ENCODE measurements at places on chromosomes 11 and 22. TPM values are rescaled to one million over a fixed set of nuclear protein-coding genes. Genes with fewer than 3 reads are reported as not detected.

NUP98 gene
- 85.3 TPM for total RNA-seq

OR5P2 gene
- not detected for total RNA-seq

- DNase-seq = no peak
Measured at GRCh38 chr11:73995731-73996130, 13.1 kb upstream of the UCP2 start.

GRCh38 chr11:76724171-76724768 lies 53.7 kb upstream of the LRRC32 start:
- DNase-seq = no peak

DNA sequence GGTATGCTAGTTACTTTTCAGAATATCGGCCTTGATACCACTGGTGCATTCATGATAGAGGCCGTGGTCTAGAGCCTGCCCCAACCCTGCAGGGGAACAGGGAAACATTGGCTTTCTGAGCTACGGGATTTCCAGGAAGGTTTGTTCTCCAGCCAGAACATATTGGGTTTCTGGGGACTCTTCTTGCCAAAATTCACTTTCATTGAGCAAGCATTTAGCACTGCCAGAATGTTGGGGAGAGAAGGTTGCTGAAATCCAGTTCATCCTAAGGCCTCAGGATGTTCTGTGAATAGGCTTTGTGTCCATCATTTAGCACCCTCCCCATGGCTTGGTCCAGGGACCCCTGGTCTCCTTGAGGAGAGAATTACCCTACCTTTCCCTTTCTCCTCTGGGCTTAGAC lies 36.7 kb downstream of the DRG1 start:
- DNase-seq = no peak

PRR14L gene
- total RNA-seq = 22.7 TPM

KRTAP5-6 gene
- total RNA-seq = not detected

DNA sequence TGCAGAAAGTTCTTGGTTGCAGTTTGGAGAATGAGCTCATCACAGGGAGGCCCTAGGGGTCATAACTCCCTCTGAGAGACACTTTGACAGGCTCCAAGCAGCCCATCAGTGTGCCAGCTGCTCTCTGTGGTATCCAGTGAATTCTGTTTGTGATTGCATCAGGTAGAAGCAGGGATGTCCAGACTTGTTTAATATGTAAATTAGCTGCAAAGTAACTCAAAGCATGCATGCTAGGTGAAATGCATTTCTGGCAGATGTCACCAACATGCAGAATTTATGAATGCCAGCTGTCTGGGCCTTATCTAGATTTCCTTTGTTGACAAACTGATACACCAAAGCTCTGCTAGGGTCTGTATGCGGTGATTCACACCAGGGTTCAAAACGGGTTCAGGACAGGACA lies 123.6 kb upstream of the MTNR1B start:
- no peak for DNase-seq

GRCh38 chr22:19745155-19746101 lies 15.2 kb upstream of the TBX1 start:
- DNase-seq = no peak

GRCh38 chr11:118002541-118003423 lies 16.6 kb downstream of the IL10RA start:
- DNase-seq = peak; percentile 93

DNA sequence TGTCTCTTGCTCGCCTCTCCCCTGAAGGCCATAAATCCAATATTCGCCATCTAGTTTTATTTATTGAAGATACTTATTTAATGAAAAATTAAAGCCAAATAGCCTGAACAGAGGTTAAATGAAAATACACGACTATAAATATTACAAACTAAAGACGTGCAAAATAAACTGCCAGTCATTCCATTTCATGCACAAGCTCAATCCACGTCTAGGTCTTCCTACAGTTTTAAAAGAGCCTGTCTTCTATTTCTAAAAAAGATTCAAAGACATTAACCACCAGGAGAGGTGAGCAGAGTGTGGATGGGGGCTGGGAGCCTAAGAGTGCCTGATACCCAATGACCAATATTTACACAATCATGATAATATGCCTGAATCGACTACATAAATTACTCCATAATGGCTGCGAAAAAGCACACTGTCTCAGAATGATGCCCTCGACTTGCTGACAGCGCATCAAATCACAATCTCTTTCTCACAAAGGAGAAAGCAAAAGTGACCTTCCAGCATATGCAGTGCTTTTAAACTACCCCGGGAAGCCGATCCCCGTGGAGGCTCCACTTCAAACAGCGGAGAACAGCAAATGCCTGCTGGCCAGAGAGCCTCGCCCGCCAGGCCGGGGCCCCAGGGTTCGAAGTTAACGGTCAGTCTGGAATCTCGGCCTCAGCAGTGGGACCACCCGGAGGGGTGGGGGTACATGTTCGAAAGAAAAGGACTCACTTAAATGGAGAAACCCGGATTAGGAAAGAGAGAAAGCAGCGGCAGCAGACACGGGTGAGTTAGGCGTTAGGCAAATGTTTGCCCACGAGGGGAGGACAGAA lies 1.7 kb downstream of the FCHSD2 start:
- DNase-seq = no peak

DNA sequence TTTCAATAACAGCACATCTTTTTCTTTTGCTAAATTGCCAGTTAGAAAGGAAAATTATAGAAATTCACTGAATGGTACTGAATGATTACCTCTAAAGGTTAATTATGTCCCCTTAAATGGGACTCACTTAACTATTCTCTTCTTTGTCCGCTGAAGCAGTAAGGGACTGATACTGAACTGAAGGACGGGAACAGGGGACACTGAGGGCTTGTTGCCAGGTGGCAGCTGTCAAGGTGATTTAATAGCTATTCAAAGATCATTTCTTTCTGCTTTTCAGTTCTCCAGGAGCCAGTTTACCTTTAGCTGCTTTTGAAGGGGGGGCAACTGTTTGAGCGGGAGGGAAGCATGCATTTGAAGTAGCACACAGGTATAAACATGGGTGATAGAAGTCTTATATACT lies 325.4 kb upstream of the CCDC90B start:
- DNase-seq = no peak

DNA sequence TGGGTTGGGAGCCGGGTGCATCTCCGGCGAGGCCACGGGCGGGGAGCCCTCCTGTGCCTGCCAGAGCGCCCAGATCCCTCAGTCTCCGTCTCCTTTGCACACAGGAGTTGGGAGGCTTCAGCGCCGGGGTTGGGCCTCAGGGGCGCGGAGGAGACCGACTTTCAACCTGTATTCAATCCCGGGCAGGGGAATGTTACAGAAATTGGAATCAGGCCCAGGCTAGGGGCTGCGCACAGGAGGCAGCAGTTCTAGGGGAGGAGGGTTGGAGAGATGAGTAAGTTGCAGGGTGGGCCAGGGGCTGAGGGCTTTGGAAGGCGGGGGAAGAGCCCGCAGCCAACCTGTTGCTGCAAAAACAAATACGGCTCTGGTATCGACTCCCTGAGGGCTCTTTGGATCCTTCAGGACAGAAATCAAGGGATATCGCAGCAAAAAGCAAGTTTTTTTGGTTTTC lies 640 bp upstream of the KCNA4 start:
- no peak for DNase-seq

- peak; percentile 71 for DNase-seq
Measured at GRCh38 chr11:94185416-94186084, 56.9 kb downstream of the PANX1 start.

- no peak for DNase-seq
Measured at GRCh38 chr22:31586137-31586920, 75.7 kb downstream of the PISD start.

TSGA10IP gene
- not detected for total RNA-seq

- DNase-seq = no peak
Measured at GRCh38 chr11:120774591-120775386, 249.1 kb upstream of the TBCEL start.

- DNase-seq = no peak
Measured at GRCh38 chr11:73139476-73140198, 2.5 kb downstream of the FCHSD2 start.

- peak; percentile 13 for DNase-seq
Measured at GRCh38 chr11:35141071-35141470, 2.1 kb downstream of the CD44 start.

- no peak for DNase-seq
Measured at GRCh38 chr11:24734742-24735237, 237.9 kb downstream of the LUZP2 start.

- DNase-seq = no peak
Measured at GRCh38 chr11:47235163-47235562, 13.5 kb downstream of the ACP2 start.

DNA sequence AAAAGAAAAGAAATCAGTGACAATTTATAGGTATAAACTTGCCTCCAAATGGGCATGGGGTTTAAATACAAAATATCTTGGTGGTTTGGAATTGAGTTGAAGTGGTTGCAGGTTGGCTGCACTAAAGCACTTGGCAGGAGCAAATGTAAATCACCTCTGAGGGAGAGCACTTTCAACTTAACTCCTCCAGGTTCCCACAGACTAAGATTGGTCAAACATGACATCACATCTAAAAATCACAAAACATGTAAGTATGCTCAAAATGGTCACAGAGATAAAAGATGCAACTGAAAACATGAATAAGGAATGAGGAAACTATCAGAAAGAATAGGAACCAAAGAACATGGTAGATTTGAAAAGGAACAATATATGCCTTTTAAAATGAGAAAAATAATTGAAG lies 12.3 kb upstream of the SHANK3 start:
- DNase-seq = no peak

PHOX2A gene
- total RNA-seq = not detected

GRCh38 chr11:375065-376025 lies 6.0 kb downstream of the B4GALNT4 start:
- DNase-seq = no peak

DNA sequence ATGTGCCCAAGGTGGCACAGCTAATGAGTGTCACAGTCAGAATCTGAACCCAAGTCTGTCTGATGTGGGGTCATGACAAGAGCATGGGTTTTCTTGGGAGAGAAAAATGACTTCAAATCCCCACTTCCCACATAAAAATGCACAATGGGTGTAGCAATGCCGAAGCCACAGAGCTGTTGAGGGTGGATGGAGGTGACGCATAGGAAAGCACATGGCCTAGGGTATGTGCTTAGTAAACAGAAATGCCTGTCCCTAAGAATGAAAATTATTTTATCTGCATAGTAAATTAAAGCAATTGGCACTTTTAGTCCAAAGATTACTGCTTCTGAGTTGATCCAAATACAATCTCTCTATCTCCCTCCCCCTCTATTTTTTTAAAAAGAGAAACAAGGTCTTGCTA lies 10.9 kb downstream of the MICAL3 start:
- DNase-seq = no peak

GNB1L gene
- 2.1 TPM for total RNA-seq

GRCh38 chr11:27453701-27454100 lies 18.9 kb downstream of the LGR4 start:
- DNase-seq = no peak

- no peak for DNase-seq
Measured at GRCh38 chr22:41524251-41524661, 20.0 kb downstream of the POLR3H start.

DNA sequence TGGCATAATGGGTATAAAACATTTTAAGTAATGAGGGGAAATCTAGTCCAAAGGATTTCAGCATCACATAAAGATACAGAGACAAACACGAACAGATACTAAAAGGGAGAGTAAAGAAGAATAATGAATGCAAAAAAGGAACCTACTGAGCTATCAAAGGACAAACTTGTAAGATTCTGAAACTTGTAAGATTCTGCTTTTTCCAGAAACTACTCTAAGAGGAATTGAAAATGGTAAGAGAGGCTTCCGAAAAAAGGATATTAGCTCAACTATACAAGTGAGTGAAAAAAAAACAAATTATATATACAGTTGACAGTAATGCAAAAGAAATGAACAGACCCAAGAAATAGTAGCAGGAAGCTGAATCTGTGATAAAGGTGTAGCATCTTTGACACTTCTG lies 37.7 kb downstream of the POLD3 start:
- no peak for DNase-seq

GRCh38 chr11:100964435-100964834 lies 165.2 kb downstream of the PGR start:
- no peak for DNase-seq

DNA sequence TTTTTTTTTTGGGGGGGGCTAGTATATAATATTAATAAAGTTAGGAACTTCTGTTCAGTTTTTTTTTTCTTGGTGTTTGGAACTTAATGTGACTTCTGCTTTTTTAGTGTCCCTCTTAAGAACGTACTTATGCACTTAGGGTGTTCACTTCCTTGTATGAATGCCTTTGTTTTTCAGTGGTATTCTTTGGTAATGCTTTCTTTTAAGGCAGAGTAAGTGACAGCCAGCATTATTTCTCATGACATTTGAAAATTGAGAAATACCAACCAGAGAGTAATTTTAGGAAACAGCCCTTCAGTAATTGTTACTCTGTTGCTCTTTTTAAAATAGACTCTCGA lies 2.4 kb downstream of the GRK3 start:
- DNase-seq = no peak

DNA sequence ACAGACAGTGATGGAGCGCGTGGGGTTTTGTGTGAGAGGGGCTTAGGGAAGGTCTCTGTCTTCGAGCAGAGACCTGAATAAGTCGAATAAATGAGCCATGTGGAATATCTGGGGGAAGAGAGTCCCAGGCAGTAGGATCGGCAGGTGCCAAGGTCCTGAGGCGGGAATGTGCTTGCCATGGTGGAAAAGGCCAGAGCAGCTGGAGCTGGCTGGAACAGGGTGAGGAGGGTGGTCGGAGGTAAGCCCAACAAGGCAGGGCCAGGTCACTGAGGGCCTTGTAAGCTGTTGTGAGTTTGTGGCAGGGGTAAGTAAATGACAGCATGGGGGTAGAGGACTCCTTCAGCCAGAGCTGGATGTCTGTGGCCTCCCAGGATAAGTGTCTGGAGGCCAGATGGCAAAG lies 71.3 kb downstream of the TP53I11 start:
- no peak for DNase-seq

DBX1 gene
- total RNA-seq = not detected

DNA sequence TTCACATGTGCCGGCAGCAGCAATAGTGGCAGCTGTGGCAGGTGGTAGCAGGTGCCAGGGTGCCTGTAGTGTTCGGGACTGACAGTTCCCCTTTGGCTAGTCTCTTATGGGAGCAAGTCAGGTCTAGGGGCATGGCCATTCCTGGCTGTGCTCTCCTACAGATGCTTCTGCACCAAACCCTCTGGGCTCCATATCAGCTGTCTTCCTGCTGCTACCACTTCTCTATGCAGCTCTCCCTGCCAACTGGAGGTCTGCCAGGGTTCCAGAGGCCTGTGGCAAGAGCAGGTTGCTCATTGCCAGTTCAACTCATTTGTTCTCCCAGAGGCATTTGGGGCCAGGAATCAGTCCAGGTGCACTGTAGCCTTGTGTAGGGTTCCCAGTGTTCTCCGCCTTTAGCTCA lies 473.7 kb downstream of the JRKL start:
- DNase-seq = no peak

- peak; percentile 35 for DNase-seq
Measured at GRCh38 chr11:11722246-11722645, 100.4 kb upstream of the GALNT18 start.

DNA sequence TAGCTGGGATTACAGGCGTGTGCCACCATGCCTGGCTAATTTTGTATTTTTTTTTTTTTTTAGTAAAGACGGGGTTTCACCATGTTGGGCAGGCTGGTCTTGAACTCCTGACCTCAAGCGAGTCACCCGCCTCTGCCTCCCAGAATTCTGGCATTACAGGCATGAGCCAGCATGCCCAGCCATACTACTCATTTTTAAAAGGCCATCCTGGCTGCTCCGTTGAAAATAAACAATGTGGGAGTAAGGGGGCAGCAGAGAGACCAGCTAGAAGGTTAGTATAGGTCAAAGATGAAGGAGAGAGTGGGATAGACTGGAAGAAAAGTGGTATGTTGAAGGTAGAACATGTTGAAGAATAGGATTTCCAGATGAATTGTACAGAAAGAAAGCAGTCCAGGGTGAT lies 17.6 kb upstream of the LIN7C start:
- DNase-seq = no peak

All from skin of body (tissue), 3 donors.